D341Med (cell line): ENCODE measurements at places on chromosomes 4 and X.

GRCh38 chr4:184265546-184266351 lies 48.1 kb upstream of the ENPP6 start:
- no peak for DNase-seq

GRCh38 chrX:12162420-12162819 lies 24.1 kb downstream of the FRMPD4 start:
- no peak for DNase-seq

DNA sequence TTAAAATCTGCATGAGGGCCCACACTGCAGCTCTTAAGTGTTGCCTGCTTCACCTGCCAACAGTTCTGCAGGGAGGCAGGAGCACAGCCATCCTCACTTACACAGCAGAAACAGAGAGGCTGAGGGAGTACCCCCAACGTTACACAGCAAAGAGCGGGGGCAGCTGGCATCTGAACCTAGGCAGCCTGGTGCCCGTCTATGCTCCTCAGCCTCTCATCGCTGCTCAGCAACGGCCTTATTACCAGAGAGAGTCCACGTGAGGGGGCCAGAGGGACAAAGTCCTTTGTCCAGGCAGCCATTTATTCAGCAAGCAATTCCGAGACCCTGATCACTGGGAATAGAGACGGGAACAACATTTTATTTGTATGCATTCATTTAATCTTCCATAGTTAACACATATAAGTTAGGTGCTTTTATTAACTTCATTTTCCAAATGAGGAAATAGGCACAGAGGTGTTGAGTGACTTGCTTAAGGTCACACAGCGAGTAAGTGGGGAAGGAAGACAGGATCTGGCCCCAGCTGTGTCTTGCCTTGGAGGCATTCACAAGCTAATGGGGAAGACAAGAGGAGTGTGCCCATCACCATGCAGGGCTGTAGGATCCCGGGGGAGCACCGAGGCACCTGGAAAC lies 52.2 kb upstream of the SORCS2 start:
- DNase-seq = no peak

GRCh38 chrX:39017077-39017476 lies 215.8 kb downstream of the MID1IP1 start:
- no peak for DNase-seq

- no peak for DNase-seq
Measured at GRCh38 chr4:7183161-7183560, 9.2 kb upstream of the SORCS2 start.

DNA sequence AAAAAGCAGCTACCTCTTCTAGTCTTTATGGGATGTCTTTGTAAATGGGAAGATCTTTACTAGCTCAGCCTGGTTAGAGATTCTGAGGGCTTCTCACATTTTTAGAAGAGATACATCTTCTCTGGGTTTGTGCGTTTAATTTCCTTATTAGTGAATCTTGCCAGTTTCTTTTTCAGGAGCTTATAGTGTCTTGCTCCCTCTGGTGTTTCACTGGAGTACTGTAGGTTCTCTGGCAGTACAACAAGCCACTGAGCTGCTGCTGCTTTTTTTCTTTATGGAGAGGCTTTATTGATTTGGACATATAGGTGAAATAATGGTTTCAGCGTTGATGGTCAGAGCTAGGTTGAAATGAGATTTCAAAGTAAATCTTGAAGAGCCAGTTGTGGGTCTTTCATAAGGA lies 82.9 kb downstream of the LAS1L start:
- peak; percentile 10 for DNase-seq
